Mesendoderm (in vitro differentiated cells): ENCODE measurements at places on chromosomes 3 and 15.

- peak; percentile 60 for DNase-seq
Measured at GRCh38 chr15:77541421-77542181, 91.1 kb downstream of the LINGO1 start.

GRCh38 chr15:51079226-51079625 is 15.5 kb downstream of the TNFAIP8L3 start:
- peak; percentile 32 for DNase-seq

- DNase-seq = no peak
Measured at GRCh38 chr3:15108869-15109268, 9.9 kb upstream of the RBSN start.

- DNase-seq = no peak
Measured at GRCh38 chr3:109177908-109178307, 41.4 kb downstream of the C3orf85 start.

- no peak for DNase-seq
Measured at GRCh38 chr15:87489456-87489855, 767.1 kb downstream of the NTRK3 start.

GRCh38 chr15:46854564-46854963 is 862.7 kb upstream of the SEMA6D start:
- no peak for DNase-seq

GRCh38 chr3:100516838-100517237 is 24.4 kb downstream of the TMEM45A start:
- no peak for DNase-seq

DNA sequence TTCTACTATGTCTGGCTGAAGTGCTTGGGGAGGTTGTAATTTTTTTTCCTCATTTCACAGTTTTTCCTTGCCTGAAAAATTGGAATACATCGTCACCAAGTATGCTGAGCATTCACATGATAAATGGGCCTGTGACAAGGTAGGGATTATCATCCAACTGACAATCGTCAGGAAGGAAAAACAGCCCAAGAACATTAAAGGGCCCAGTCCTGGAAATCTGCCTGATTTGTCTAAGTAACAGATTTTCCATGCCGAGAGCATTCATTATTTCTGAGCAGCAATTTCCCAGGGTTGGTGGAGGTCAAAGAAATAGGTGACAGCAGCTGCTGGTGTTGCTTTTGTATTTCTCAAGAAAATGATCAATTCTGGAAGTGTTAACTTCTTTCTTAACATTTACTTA is 226.0 kb upstream of the CHRM5 start:
- no peak for DNase-seq

GRCh38 chr3:45701172-45701867 is 12.1 kb downstream of the SACM1L start:
- peak; percentile 89 for DNase-seq

GRCh38 chr3:114706591-114707232 is 412.9 kb downstream of the TIGIT start:
- DNase-seq = peak; percentile 72
